ENCODE measurements at places on chromosomes 6 and 20.

DNA sequence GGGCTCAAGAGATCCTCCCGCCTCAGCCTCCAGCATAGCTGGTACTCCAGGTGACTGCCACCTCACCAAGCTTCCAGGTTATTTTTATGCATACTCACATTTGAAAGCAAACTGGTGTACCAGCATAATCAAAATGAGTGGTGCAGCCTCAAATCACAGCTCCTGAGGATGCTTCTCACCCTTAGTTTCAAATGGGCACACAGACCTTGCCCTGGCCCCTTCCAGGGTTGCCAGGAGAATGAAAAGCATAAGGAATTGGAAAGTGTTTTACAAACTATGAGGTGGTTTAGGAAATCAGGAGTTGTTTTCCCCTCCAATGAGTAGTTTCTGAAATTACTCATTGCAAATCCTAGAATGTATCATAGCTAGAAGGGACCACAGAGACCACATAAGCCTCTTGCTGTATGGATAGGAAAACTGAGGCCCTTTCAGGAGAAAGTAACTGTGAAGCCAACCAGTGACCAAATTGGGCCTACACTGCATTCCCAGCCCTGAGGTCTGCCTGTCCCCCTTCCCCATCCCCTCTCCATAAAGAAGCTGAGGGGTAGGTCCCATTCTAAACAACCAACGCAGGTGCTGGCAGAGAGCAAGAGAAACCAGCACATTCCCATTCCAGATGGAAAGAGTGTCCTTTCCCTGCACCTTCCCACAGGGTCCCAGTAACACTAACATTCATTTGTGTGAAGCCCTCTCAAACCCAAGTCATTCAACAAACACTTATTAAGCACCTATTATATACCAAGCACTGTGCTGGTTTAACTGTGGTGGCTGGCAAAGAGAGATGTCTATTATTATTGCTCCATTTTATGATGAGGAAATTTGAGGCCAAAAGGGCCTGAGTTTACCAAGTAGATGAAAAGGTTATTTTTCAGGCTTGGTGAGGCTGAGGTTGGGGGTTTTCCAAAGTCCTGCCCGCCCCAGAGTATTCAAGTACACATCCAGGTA lies 2.1 kb upstream of the E2F1 start:
- DNase-seq: no peak

DNA sequence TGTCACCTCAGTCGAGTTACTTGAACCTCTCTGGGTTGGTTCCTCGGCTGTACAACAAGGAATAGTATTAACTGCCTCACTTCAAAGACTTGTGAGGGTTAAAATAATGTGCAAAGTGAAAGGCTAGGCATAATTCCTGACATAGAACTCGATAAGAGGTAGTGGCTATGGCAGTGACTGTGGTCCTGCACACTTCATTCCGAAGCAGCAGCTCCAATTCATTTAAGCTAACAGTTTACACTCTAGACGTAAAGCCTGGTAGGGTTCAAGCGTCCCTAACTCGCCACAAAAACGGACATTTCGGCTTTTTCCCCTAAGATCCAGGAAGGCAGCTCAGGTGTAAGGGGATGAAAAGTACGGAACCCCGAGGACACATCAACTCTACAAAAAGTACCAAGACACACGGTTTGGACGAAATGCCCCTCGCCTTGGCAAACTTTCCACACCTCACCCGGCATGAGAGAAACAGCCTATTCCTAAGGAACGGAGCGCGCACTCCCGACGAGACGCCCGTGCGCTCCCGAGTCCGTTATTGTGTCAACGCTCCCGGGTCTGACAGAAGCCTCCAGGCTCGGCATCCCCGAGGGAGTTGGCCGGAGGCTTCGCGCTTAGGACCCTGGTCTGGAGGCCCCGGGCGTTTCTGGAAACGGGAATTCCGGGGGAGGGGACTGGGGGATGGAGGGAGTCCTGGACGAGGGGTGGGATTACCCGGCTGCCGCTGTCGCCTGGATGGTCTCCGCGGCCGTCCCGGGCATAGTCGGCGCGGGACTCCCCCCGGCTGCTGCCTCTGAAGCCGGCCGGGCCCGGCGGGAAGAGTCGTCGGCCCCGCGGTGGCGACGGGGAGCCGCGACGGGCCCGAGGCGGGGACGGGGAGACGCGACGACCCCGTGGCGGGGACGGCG lies 937 bp downstream of the ZNF318 start:
- DNase-seq: no peak

DNA sequence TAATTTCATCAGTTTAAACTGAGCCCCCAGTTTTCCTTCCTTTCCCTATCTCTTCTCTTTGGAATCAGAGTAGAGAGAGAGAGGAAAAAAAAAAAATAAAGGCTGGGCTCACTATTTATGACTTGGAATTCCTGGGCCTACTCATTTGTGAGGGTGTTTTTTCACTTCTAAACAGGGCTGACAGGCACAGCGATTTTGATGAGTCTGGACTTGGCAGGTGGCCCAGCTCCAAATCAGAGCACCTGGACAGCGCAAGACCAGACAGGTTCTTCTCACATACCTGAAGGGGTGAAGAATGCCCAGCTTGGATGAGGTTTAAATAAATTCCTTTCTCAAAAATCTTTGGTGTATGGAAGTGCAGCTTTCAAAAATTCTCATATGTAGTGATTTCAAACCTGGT lies 122.2 kb downstream of the KIF13A start:
- no peak for DNase-seq

GRCh38 chr6:9634776-9635175 lies 780.1 kb downstream of the TFAP2A start:
- no peak for DNase-seq

DNA sequence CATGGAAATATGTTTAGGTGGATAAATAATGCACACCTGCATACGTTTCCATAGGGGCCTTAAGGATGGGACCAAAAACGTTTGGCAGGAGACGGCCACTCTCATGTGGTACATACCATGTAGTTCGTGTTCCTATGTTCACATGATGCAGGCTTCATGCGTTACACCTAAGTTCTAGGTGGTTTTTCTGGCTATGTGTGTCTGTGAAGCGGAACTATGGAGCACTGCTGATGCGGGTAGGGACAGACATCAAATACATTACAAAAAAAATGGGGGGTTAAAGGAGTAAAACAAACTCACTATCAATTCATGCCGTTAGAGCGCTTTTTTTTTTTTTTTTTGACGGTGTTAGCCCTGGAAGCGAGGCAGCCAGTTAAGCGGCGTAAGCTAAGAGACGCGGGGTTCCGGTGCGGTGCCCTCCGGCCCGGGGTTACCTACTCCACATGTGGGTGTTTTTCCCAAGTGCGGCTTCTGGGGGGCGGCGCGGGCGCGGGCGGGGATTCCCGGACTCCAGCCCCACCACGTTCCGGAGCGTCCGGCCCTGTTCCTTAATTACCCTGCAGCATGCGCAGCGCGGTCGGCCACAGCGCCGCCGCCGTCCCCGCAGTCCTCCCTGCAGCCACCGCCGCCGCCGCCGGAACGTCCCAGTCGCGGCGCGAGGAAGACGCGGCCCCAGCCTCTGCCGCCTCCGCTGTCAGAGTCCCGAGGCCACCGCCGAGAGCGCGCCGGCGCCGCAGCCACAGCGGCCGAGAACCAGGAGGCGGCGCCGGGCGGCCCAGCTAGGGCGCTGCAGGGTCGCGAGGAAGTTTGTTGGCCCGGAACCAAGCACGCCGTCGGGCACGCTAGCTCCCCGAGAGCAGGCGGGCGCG lies 648 bp downstream of the COL19A1 start:
- DNase-seq: no peak

DNA sequence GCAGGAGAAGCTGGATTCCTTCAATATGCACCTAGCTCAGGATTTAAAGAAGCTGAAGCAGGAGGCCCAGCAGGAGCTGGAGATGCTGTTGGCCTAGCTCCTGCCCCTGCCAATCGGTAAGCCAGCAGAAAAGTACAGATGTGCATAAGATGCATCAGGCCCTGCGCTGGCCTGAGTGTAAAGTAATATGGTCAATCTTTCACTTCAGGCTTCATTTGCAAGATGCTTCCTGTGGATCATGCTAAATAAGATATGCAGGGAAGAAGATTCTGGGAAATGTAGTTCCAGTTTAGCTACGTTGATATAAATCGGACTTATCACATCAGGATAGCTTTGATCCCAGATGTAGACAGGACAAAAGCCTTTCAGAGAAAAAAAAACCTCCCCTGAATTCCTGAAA lies 100.3 kb downstream of the GJA1 start:
- no peak for DNase-seq

- DNase-seq: no peak
Measured at GRCh38 chr20:52948491-52948890, 23.7 kb upstream of the TSHZ2 start.

DNA sequence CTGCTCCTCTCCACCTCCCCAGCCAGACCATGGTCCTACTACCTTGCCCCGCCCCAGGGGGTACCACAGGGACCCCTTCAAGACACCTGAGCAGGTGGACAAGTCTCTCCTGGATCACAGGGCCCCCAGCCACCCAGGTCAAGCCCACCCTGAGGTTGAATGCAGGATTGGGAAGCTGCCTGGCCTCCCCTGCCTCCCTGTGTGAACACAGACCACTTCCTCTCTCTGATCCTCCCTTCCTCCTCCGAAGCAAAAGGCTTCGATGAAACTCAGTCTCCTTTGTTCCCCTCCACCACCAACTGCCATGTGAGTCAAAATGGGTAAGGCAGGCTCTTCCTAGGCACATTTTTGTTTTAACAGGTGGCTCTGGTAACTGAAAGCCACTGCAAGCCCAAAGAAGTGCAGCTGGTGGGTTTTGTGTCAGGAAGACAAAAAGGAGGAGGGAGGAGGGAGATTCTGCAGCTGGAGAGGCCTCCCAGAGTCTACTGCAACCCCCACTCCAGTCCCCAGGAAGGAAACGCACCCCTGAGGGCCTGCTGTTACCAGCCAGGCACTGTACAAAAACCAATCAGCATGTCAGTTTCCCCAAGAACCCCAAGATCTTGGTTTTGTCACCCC lies 5.4 kb downstream of the ADA start:
- DNase-seq: no peak

DNA sequence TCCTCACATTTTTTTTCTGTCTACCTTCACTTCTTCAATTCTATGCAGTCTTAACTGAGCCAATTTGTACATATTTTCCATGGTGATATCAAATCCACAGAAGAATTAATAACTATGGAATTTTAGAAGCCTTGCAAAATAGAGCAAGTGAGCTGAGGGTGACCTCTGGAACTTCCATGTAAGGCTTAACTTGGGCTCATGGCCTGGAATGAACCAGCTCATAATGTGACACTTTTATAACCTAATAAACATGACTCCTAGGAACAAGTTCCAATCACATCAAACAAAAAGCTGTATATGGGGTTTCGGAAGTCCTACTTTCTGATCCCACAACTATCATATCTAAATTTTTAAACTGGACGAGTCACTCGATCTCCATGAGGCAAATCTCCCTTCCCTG lies 232.4 kb downstream of the FOXA2 start:
- DNase-seq: no peak

DNA sequence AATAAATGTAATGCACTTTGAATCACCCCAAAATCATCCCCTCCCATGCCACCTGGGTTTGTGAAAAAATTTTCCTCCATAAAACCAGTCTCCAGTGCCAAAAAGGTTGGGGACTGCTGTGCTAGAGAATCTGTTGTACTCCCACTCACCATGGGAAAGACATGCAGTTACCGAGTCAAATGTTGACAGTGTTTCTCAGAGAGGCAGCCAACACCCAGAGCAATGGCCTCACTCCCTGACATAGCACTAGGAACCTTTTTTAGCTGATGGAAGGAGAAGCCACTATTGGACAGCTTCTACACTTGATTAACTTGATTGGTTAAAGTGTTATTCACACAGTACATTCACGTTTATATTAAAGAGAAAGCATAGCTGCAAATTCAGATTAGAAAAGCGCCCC lies 59.8 kb upstream of the MANEA start:
- DNase-seq: no peak

DNA sequence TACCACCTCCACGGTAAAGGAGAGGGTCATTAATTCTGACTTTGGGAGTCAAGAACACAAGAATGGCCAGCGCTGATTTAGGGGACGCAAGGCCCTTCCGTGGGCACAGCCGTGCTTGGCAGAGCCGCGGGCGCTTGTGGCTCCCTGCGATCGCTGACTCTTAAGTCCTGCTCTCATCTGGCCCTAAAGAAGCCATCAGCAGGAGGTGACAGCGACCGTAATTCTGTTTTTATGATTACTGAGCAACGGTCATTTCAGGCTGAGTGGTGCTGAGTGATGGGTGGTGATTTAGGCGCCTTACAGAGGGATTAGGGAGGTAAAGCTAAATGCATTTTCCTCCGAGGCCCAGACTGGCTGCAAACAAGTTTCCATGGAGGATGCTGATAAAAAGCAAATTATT lies 364.6 kb upstream of the SULF2 start:
- DNase-seq: no peak

DNA sequence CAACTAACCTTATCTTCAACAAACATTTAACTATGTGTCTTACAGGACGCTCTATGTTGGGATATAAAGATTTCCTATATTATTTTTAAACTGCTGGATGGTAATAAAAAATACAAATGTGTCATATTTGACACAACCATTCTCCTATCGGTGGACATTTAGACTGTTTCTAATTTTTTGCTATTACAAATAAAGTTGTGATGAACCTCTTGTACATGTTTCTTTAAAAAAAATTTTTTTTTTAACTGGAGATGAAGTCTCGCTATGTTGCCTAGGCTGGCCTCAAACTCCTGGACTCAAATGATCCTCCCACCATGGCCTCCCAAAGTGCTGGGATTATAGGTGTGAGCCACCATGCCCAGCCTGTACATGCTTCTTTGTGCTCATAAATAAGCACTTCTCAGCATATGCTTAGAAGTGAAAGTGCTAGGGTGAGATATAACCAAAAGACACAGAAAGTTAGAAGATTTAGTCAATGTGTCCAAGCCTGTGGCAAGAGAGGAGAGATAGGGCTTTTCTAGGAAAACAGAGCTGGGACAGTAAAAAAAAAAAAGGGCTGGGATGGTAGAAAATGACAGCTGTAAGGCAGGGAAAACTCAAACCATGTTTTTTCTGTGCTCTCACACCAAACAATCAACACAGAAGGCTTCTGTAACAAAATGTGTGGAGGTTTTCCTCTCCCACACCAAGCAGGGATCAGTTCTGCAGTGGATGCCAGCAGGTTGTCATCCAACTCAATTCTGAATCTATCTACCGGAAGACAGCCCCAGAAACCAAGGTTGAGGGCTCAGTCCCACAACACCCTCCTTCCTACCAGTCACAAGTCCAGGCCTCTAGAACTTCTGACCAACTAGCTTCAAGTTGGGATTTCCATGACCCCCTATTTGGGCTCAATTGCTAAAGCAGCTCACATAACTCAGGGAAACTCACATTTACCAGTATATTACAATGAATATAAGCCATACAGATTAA lies 70.0 kb upstream of the SMIM29 start:
- DNase-seq: no peak

- no peak for DNase-seq
Measured at GRCh38 chr20:35917077-35917476, 37.2 kb downstream of the SCAND1 start.

DNA sequence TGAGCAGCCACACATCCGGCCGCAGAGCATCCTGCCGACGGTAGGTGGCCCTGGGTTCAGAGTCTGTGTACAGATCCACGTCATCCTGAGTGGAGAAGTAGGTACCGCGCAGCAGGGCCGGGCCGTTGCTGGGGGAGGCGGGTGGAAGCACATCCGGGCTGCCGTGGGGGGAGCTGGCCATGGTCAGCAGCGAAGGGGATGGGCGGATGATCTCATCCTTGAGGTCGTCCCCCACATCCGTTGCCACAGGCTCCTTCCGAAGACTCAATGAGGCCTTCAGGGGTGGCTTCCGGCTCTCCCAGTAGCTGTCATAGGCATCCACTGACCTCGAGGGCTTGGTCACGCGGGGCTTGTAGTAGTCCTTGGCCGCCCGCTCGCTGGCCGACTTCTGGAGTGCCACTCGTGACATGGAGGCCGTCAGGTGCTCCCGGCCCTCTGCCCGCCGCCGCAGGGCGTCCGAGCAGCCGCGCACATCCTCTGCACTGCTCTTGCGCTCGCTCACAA lies 9.2 kb downstream of the SPATA2 start:
- no peak for DNase-seq

All from stromal cell of bone marrow (primary cell).